NCI-H2081 treated with DMSO at 0.1 percent for 48 hours (cell line): ENCODE measurements at places on chromosomes 6 and 20.

DNA sequence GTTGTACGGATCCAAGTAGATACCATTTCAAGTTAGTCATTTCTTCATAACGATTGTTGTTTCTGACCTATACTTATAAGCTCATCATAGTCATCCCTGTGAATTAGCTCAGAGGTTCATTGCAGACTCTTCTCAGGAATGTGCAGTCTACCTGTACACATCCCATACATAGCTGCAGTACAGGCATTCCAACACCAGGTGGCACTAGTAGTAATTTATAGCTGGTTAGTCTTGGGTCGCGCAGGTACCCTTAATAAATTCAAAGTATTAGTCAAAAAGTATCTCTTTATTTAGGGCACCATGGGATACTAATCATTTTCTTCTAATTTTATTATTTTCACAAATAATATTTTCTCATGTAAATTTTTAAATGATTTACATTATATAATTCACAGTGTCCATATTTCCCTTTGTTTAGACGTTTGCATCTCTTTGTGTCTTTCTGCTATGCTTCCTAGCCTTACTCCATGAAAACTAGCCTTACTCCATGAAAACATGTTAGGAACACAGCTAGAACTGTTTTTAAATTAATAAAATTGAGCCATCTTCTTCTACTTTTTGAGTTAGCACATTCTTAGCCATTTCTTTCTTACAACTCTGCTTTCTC is 128.6 kb upstream of the FAM83B start:
- DNase-seq: peak; percentile 45

- no peak for DNase-seq
These were observed 42.3 kb upstream of the TBC1D7 start for GRCh38 chr6:13370623-13371022.

DNA sequence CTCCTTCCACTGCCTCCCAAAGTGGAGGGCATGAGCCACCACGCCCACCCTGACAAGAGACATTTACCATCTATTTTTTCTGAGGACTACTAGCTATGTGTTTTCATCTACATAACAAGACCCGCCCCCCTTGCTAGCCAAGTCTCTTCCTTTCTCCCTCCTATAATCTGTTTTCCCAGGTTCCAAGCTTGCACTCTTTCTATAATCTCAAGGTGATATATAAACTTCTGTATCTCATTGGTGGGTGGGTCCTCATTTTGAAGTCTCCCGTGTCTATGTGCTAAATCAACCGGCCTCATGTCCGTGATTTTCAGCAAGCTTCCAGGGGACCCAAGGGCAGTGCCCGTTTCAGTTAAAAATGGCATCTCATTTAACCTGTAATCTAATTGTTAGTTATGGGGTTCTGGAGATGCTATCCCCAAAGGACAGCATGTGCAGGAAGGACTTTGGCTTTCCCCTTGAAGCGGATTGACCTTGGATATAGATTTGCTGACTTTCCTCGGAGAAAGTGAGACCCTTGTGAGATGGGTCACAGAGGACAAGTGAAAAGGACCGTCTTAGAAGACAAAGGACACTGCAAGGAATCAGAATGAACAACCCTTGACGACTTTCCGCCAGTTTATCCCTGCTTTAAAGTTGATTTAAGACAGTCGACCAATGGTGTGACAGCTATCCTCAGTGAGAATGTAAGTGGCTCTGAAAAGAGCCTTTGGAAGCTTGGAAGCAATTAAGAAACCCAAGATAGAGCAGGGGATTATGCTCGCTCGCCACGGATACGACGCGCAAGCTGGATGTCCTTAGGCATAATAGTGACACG is 22.4 kb downstream of the OR2B2 start:
- DNase-seq: no peak

GRCh38 chr6:168171673-168172353 is 92.8 kb upstream of the FRMD1 start:
- DNase-seq: no peak

DNA sequence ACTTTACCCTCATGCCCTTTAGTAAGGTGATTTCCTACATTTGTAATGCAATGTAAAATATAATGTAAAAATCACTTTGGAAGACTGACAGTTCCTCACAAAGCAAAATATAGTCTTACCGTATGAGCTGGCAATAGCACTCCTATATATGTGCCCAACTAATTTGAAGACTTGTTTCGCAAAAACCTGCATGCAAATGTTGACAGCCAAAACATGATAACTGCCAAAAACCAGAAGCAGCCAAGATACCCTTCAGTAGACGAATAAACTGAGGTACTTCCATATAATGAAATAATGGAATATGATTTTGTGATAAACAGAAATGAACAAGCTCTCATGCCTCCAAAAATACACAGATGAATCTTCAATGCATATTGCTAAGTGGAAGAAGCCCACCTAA is 13.6 kb downstream of the AURKA start:
- DNase-seq: no peak

- DNase-seq: peak; percentile 47
These were observed 32.4 kb downstream of the PHACTR1 start for GRCh38 chr6:12748815-12749521.

- DNase-seq: no peak
These were observed 83.7 kb upstream of the ZNF322 start for GRCh38 chr6:26743157-26743821.

DNA sequence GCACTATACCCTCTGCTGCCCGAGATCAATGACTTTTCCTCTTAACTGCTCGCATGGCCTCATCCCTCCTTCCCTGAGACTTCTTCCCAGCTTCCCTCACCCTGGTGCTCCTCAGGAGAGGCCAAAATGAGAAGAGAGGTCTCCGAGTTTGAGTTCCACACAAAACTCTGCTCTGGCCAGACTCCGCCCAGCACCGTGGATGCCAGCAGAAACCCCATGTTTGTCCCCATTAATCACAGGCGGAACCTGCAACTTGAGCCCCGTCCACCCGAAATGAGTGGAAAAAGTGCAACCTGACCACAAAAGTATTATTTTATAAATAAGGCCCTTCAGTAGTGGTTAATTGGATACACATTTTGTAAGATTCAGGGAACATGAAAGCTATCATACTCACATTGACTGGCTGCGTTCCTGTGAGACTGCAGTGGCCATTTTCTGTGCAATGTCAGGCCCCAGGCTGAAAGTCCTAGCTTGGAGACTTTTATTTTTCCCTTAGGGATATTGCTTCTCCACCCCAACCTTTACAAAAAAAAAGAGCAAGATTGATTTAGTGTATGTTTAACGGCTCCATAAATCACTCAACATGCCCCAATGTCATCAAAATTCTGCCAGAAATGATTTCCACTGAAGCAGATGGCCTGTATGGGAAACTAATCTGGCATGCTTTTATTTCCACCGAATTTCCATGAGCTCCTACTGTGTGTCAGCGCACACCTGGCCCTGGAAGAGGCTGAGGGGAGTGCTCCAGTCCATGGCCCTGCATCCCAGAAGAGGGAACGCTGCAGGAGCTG is 134.6 kb downstream of the BMP7 start:
- DNase-seq: no peak

DNA sequence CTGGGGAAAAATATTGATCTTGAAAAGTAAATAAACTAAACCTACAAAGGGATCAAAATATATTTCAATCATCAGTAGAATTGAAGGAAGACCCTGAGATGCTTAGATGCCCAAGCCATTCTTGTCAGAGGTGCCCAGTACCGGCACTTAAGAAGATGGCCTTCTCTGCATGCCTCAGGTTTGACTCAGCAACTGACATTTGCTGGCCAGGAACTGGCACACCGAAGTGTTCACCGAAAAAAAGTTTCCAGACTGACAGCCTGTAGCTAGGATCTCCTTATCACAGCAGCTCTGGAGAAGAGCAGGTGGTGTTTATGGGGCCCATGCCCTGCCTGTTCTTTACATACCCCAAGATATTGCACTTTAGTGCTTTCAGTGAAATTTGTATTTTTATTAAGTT is 203.2 kb downstream of the MOXD1 start:
- DNase-seq: no peak

DNA sequence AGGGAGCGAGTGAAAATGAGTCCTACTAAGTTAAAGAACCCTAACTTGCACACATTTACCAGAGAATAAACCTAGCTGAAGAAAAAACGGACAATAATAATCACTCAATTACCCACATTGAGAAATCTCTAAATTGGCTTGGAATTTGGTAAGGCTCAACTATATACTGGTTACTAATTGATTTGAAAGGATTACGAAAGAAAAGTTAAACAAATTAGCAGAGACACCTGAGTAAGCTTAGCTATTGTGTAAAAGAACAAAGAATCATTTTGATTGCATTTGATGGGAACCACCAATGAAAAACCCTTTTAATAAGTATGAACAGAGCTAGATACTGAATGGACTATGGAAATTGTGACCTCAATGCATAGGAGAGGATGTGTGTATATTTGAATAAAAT is 118.6 kb upstream of the ADGRF1 start:
- no peak for DNase-seq

- no peak for DNase-seq
These were observed 118.4 kb downstream of the GRM4 start for GRCh38 chr6:34027445-34027936.

DNA sequence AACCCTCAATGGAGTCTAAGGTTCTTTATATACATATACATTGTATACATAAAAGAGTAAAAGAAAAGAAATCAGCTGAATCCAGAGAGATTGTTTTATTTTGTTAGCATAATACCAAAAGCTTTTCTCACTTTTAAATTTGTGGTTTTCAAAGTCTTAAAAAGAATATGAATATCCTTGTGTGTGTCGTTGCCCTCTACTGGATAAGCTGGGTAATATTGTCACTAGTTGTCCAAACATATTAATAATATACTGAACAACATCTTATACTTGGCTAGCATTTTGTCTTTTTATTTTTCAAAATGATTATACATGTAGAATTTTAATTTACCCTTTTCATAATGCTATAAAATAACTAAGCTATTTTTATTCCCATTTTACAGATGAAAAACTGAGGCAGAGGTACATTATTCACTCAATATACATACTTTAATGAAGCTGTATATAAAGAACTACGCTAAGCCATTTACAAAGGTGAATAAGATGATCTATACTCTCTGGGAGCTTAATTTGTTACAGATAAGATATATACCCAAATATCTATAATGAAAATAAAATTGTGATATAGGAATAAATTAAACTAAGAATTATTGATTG is 531.7 kb downstream of the TFAP2B start:
- no peak for DNase-seq

GRCh38 chr20:14792915-14793314 is 455.5 kb upstream of the FLRT3 start:
- no peak for DNase-seq

GRCh38 chr6:33652002-33652401 is 30.9 kb downstream of the ITPR3 start:
- DNase-seq: no peak

DNA sequence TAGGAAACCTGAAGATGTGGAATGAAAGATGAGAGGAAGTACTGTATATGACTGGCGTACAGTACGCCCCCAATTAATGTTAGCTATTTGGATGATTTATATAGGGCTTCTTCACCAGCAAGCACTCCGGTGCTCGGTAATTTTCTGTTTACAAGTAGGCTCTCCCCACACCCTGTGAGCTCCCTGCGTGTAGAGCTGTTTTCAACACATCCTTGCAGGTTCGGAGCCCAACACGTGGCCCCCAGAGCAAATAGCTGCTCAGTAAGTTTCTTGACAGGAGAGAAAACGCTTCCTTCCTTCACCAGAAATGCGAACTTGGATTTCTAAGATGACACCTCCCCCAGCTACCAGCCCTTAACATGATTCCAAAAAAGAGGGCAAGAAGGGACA is 1.2 kb upstream of the RAB22A start:
- no peak for DNase-seq

DNA sequence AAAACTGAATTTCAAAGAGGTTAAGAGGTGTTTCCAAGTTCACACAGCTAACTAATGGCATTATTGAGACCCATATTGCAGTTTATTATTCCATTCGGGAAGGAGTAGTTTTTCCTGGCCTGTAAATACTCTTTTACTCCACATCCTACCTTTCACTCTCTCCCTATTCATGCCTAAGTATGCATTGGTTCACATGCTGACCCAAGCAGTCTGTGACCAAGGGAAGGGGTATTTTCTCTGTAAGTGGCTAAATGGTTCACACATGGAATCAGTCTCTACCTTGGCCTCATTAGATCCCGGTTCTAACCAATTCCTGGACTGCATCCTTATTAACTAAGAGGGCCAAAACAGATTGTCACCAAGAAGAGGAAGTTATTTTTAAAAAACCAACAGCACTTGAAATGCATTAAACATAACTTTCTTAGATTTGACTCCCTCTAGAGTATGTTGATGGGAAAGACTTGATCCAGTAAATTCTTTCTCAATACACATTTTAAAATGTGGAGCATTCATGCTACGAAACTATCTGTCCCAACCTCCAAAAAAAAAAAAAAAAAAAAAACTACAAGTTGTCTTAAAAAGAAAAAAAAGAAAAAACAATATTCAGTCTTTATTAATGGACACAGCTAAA is 17.8 kb upstream of the RSPO3 start:
- no peak for DNase-seq

GRCh38 chr6:44227148-44227793 is 3.9 kb downstream of the SLC29A1 start:
- DNase-seq: no peak

DNA sequence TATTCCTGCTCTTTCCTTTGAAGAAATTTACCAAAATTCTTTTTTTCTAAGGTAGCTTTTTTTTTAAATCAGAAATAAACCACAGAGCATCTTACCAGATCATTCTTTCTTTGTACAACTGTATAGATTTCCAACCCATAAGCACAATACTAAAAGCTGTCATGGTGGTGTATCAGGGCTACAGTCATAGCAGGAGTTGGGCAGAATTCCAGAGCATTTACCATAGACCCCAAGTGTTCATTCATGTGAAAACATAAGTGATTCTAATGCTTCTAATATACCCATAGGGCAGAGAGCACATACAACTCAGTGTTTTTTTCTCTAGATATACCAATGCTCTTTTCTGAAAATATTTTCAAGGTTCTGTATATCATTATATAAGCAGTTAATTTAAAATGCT is 392.5 kb downstream of the FRK start:
- no peak for DNase-seq
